Activated T-helper 17 cell treated with anti-CD3 and anti-CD28 coated beads, Interleukin-2, amount 50 U/mL, for 72 hours (primary cell): ENCODE measurements at places on chromosomes 1 and 21. TPM values are rescaled to one million over a fixed set of nuclear protein-coding genes. Genes with fewer than 3 reads are reported as not detected.

DNA sequence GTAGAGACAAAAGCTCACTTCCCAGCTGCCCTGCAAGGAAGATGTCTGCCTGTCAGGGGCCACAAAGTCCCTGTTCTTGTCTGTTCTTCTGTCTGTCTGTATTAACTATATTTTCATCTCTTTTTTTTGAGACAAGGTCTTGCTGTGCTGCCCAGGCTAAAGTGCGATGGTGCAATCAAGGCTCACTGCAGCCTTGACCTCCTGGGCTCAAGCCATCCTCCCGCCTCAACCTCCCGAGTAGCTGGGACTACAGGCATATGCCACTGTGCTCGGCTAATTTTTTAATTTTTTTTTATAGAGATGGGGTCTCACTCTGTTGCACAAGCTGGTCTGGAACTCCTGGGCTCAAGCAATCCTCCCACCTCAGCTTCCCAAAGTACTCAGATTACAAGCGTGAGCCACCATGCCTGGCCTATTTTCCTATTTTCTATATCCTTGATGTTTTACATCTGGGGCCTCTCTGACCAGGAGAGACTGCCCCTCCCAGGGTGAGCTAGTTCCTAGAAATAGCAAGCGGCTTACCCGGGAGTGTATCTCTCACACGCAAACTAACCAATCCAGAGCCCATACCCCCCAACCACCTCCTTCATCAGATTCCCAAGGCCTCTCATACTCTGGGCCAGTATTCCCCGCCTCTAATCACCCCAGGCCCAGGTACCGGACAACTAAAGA, 5.4 kb upstream of the KLHDC7A start:
- ATAC-seq: no peak

GRCh38 chr1:99850459-99851291, 514 bp downstream of the AGL start:
- peak; percentile 8 for ATAC-seq

- ATAC-seq: peak; percentile 99
Observed at GRCh38 chr1:40818264-40818961, 34.8 kb downstream of the KCNQ4 start.

DNA sequence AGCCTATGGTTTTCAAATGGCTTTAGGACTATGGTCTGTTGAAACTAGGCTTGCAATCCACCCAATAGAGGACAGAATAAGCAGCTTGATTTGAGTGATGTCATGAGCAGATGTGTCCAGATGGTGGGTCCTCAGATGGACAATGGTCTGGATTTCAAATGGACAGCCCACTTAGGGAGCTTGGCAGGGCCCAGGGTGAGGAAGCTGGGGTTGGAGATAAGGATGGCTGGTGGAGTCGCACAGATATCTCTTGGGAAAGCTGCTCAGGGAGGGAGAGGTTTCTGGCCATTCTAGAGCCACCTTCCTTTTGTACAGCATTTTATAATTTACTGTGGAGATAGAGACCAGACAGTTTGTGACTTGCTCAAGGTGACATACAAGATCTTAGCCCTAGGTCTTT, 55.0 kb downstream of the NFASC start:
- no peak for ATAC-seq

GRCh38 chr1:40712405-40712944, 21.0 kb downstream of the NFYC start:
- ATAC-seq: no peak

DNA sequence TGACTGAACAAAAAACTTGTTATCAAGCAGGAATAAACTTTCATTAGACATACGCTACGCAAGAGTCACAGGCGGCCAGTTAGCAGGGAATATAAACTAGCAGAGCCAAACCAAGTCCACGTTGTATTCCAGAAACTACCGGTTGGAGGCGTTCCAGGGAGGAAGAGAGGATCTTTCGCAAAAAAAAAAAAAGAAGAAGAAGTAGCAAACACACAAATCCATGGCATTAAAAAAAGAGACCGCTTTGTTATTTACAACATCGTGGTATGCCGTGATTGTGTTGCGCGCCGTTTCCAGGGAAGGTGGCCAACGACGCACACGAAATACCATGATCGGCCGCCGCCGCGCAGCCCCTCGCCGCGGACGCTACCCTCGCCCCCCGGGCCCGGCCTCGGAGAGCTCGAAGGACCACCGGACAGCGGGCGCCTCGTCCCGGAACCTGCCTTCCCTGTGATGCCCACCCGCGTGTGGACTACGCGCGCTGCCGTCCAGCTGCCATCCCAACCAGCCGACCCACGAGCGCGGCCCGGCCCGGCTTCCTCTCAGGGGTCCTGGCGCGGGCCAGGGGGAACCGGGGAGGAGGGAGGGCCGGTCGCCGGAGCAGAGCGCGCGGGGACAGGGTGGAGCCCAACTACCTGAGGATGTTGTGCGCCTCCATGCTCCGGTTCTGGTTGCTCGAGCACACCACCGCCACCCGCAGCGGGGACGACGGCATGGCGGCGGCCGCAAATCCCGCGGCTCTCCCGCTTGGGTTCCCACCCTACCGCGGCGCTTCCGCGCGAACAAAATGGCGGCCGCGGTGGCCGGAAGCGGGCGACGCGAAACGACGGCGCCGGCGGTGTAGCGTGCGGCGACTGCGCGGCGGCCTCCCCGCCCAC, 581 bp downstream of the SSU72 start:
- ATAC-seq: peak; percentile 80

DNA sequence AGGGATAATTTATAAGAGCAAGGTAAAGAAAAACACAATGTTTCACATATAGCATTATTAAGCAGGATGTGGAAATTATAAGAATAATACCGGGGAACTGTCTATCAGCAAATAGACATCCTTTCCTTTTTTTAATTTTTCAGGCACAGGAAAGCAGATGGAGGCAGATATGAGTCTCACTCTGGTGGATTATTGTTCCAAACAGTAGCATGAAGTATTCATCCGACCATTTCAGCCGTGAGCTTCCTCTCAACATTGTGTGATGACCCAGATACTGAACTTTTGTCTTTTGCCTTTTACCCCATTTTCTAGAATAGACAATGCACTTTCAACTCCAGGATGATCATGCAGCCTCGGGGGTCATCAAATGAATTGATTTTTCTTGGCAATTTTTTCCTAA, 599.8 kb downstream of the ADGRL2 start:
- ATAC-seq: no peak

- peak; percentile 86 for ATAC-seq
Observed at GRCh38 chr1:230109895-230110667, 43.0 kb downstream of the GALNT2 start.

DNA sequence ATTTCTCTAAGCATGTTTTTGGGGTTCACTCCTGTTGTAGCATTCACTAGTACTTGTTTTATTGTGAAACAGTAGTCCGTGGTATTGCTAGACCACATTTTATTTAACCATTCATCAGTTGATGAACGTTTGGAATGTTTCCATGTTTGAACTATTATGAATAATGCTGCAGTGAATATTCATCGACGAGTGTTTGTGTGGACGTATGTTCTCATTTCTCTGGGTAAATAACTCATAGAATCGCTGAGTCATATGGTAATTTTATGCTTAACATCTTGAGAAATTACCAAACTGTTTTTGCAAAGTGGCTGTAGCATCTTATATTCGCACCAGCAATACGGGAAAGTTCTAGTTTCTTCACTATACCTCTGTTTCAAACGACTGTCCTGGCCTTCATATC, 28.0 kb upstream of the KAZN start:
- no peak for ATAC-seq

GRCh38 chr1:3919706-3920105, 19.6 kb upstream of the C1orf174 start:
- ATAC-seq: no peak

- no peak for ATAC-seq
Observed at GRCh38 chr1:174954073-174954460, 45.7 kb upstream of the CACYBP start.

GRCh38 chr1:53091841-53092645, 30.0 kb downstream of the PODN start:
- no peak for ATAC-seq

The FCMR gene
- total RNA-seq: 22.7 TPM

The TTLL10 gene
- 0.11 TPM for total RNA-seq

The KRTAP12-2 gene
- not detected for total RNA-seq

The ETV3L gene
- not detected for total RNA-seq

The LRRC71 gene
- total RNA-seq: not detected

The AGT gene
- total RNA-seq: not detected
